ENCODE measurements at places on chromosomes 6 and 20. TPM values are rescaled to one million over a fixed set of nuclear protein-coding genes. Genes with fewer than 3 reads are reported as not detected.

Gene C20orf202
- polyA plus RNA-seq = 0.38 TPM

- no peak for DNase-seq
Measured at GRCh38 chr6:38117281-38117680, 297.8 kb downstream of the ZFAND3 start.

Gene TSHZ2
- polyA plus RNA-seq = 14.2 TPM

- DNase-seq = no peak
Measured at GRCh38 chr20:63573647-63574131, 350 bp downstream of the HELZ2 start.

Gene TRIM31
- polyA plus RNA-seq = not detected

DNA sequence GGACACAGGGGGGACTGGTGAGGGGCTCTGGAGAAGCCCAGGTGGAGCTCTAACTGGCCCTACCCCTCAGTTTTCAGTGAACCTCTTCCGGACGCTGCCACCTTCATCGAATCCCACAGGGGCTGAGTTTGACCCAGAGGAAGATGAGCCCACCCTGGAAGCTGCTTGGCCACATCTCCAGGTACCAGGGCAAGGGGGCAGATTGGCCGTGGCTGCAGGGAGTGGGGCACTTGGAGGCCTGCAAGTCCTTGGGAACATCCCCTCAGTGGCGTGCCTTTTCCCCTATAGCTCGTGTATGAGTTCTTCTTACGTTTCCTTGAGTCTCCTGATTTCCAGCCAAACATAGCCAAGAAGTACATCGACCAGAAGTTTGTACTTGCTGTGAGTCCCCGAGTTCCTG, 6.6 kb downstream of the MEA1 start:
- no peak for DNase-seq

DNA sequence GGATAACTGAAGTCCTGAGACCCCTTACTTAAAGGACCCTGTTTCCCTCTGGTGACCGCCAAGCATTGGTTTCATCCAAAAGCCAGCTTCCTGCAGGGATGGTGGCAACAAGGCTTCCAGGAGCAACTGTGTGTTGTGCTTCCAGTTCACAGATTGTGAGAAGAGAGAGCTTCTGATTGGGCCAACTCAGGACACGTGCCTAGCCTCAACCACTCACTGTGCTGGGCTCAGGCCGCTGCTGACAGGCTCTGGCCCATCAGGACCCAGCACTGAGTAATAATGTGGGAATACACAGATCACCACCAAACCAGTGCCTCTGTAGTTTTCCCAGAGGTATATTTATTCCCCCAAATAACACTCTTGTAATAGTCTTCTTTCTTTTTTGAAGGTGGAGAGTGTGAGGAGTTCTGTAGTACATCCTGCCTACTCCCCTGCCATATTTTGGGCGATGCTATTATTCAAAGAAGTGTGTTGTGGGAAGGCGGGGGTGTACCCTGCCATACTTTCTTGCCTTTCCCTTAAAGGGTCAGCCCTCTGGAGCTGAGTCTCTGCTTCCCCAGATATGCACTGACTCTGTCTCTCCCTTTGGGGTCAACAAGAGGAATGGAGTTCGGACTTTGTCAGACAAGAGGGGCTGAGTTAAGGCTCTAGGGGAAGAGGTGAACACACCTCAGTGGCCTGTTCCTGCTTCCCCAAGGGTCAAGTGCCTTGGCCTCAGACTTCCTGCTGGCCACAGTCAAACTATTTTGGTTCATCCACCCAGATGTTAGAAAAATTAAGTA, 23.2 kb downstream of the PPP1R16B start:
- no peak for DNase-seq

Gene MRPL18
- 74.6 TPM for polyA plus RNA-seq

Gene KIF25
- 0.96 TPM for polyA plus RNA-seq

Gene RBPJL
- not detected for polyA plus RNA-seq

Gene TTLL9
- 5.4 TPM for polyA plus RNA-seq

- no peak for DNase-seq
Measured at GRCh38 chr6:14903176-14904038, 342.5 kb upstream of the JARID2 start.

GRCh38 chr6:15491255-15491985, 171.4 kb downstream of the DTNBP1 start:
- no peak for DNase-seq

Gene DEFB123
- polyA plus RNA-seq = not detected

DNA sequence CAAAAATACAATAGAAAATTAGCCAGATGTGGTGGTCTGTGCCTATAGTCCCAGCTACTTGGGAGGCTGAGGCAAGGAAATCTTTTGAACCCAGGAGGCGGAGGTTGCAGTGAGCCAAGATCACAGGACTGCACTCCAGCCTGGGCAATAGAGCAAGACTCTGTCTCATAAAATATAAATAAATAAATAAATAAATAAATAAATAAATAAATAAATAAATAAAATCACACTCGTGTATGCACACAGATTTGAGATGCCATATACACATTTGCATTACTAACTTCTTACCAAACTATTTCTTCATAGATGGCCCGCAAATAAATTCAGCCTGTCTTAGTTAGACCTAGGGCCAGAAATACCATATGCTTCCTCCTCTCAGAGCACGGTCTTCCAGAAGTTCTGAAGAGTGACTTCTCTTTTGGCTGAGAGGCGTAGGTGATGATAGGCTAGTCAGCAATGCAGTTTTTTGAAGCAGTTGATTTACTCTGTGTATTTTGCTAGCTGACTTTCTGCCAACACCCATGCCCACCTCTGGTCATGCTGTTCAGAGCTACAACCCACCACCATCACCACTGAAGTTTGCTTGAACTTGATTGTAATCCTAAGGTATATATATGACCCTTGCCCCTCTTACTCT, 150.1 kb downstream of the SASH1 start:
- no peak for DNase-seq
